ENCODE measurements at places on chromosomes 1 and 21. TPM values are rescaled to one million over a fixed set of nuclear protein-coding genes. Genes with fewer than 3 reads are reported as not detected.

- H3K36me3 ChIP-seq, result peaks cover 17% of the 10 kb centered on the region
- peaks cover 94% of the 10 kb centered on the region for H3K4me1 ChIP-seq
- H3K27ac ChIP-seq, result peak overlapping the region; percentile 97
- H3K4me3 ChIP-seq, result peak overlapping the region; percentile 73
- DNase-seq, result no peak
- H3K27me3 ChIP-seq, result no peaks in the 10 kb centered on the region
Observed at GRCh38 chr1:150566589-150567340, 12.6 kb downstream of the MCL1 start.

GRCh38 chr1:228378090-228378872 lies 28.4 kb downstream of the TRIM11 start:
- H3K36me3 ChIP-seq, result no peaks in the 10 kb centered on the region
- H3K27ac ChIP-seq, result no peak overlapping the region
- H3K4me3 ChIP-seq, result peak overlapping the region; percentile 76
- DNase-seq, result no peak
- H3K4me1 ChIP-seq, result peaks cover 15% of the 10 kb centered on the region

- H3K27me3 ChIP-seq, result no peaks in the 10 kb centered on the region
- no peaks in the 10 kb centered on the region for H3K36me3 ChIP-seq
- H3K4me3 ChIP-seq, result no peak overlapping the region
- peaks cover 10% of the 10 kb centered on the region for H3K4me1 ChIP-seq
Observed at GRCh38 chr1:188822248-188822647, 1655.4 kb downstream of the BRINP3 start.

DNA sequence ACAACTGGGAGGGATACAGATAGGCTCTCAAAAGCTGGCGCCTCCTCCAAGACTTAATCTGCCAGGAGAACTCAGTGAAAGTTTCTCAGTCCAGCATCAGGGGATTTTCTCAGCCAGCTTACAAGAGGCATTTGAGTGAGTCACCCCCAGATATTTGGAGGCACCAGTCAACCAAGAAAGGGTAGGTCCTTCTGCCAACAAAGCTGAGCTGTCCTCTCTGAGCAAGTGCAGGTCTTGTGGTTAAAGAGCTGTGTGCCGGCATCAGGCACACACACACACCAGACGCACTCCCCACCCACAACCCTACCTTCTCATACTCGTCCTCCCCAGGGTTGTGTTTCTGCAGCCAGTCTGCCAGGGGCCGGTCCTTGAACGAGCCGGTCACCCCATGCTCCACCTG lies 27.0 kb upstream of the PPP1R15B start:
- H3K27me3 ChIP-seq, result no peaks in the 10 kb centered on the region
- peaks cover 41% of the 10 kb centered on the region for H3K36me3 ChIP-seq
- H3K4me3 ChIP-seq, result no peak overlapping the region
- no peak overlapping the region for H3K27ac ChIP-seq
- no peaks in the 10 kb centered on the region for H3K4me1 ChIP-seq
- DNase-seq, result no peak

KRTAP19-7 gene
- not detected for total RNA-seq

- H3K27ac ChIP-seq, result no peak within 1 kb of the TSS
- DNase-seq, result no peak
- H3K4me3 ChIP-seq, result no peak within 1 kb of the TSS
Observed at GRCh38 chr1:156060937-156061636, at the start of gene RAB25. Gene RAB25, plus strand, starts transcription at chr1:156061160. Its CDS starts 241 bp downstream, at chr1:156061401.

GRCh38 chr1:217982331-217983050 lies 302.6 kb upstream of the RRP15 start:
- no peak overlapping the region for H3K27ac ChIP-seq
- H3K36me3 ChIP-seq, result no peaks in the 10 kb centered on the region
- H3K4me1 ChIP-seq, result no peaks in the 10 kb centered on the region
- no peak for DNase-seq

KRTAP12-2 gene
- not detected for total RNA-seq

GRCh38 chr21:15183813-15184257 lies 119.0 kb upstream of the NRIP1 start:
- no peaks in the 10 kb centered on the region for H3K27me3 ChIP-seq
- no peaks in the 10 kb centered on the region for H3K4me1 ChIP-seq
- DNase-seq, result no peak
- no peaks in the 10 kb centered on the region for H3K36me3 ChIP-seq

IRF6 gene
- 0.13 TPM for total RNA-seq

CADM3 gene
- 0.13 TPM for total RNA-seq

SPRR2B gene
- not detected for total RNA-seq

- H3K36me3 ChIP-seq, result peaks cover 7% of the 10 kb centered on the region
- no peak overlapping the region for H3K4me3 ChIP-seq
- H3K4me1 ChIP-seq, result peaks cover 7% of the 10 kb centered on the region
- H3K27ac ChIP-seq, result peak overlapping the region; percentile 54
Observed at GRCh38 chr1:47351305-47351704, 17.7 kb downstream of the CMPK1 start.

GRCh38 chr1:10210841-10211804 lies 753 bp downstream of the KIF1B start:
- H3K27ac ChIP-seq, result peak overlapping the region; percentile 97
- no peaks in the 10 kb centered on the region for H3K27me3 ChIP-seq
- H3K4me1 ChIP-seq, result peaks cover 36% of the 10 kb centered on the region
- peak overlapping the region; percentile 95 for H3K4me3 ChIP-seq

DNA sequence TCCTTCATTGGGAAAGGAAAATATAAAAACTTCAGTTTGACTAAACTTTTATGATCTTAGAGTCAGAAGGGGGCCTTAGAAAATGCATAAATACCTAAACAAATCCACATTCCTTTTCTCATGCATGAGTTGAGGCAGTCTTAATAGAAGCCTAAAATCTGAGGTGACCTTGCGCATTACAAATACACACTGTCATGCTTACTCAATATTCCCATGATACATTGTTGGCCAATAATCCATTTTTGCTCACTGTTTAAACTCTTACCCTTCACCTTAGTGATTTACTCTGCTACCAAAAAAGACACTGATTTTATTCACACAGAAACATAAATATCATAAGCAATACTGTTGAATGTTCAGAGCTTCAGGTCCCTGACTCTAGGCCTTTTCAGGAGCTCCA lies 19.1 kb upstream of the TMCO1 start:
- peaks cover 4% of the 10 kb centered on the region for H3K27me3 ChIP-seq
- no peak overlapping the region for H3K4me3 ChIP-seq
- DNase-seq, result no peak
- peaks cover 3% of the 10 kb centered on the region for H3K36me3 ChIP-seq
